NCI-H1417 treated with DMSO at 0.1 percent for 48 hours (cell line): ENCODE measurements at places on chromosomes 5 and 9.
A peak's percentile ranks its signal among the peaks of the same experiment; 100 is the strongest.

- no peak for DNase-seq
Measured at GRCh38 chr5:78903861-78904260, 81.2 kb downstream of the ARSB start.

GRCh38 chr5:103271570-103272289 is 13.2 kb downstream of the MACIR start:
- DNase-seq, result no peak

DNA sequence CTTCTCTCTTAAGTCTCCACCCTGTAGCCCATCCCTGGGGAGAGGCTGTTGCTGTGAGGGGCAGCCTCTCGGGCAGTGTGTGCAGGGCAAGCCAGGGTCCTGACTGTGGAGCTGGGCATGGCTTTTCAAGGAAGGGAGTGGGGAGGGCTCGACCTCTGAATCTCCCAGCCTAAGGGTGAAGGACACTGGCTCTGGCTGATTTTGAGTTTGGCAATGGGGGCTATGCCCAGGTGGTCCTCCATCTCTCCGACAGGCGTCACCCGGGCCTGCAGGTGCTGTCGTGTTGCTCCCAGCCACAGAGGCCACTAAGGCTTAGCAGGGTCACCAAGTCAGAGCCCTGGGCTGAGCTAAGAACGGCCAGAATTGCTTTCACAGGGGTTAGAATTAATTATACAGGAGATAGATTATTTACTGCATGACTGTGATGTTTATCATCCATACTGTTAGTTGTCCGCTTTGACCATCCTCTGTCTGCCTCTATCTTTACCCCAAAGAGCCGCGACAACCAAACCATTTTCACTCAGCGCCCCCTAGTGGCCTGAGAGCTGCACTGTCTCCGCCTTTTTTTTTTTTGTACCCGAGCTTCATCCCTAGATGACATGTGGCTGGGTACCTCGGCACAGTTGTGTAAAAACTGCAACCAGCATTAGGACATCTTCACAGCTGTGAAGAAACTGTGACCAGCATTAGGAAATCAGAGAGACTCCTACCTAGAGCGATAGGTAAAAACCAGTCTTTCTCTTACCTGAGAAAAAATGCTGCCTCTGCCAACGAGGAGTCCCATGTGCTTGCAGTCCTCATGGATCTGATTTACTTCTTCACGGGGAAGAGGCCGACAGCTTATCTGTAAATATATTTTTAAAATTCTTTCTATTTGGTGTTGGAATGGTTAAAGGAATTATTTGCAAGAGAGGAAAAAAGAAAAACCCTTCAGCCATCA is 44.5 kb downstream of the AGXT2 start:
- DNase-seq, result peak; percentile 56

GRCh38 chr5:57986761-57987341 is 473.0 kb downstream of the PLK2 start:
- no peak for DNase-seq

DNA sequence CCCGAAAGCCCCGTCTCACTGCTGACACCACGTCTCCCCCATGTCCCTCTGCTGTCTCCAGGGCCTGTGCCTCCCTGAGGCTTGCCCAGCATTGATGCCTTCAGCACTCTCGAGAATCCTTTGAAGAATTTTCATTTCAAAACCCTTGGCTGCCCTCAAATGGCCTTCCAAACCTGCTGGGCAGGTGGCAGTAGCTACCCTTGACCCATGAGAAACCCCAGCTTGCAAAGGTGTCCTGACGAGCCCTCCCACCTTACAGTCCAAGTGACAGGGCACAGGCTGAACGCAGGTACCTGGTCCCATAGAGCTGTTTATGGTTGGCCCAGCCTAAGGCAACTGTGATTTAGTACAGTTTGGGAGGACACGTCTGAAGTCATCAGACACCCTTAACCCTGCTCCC is 97.2 kb upstream of the SPIN1 start:
- no peak for DNase-seq

GRCh38 chr9:121075251-121076036 is 689 bp downstream of the CNTRL start:
- no peak for DNase-seq

DNA sequence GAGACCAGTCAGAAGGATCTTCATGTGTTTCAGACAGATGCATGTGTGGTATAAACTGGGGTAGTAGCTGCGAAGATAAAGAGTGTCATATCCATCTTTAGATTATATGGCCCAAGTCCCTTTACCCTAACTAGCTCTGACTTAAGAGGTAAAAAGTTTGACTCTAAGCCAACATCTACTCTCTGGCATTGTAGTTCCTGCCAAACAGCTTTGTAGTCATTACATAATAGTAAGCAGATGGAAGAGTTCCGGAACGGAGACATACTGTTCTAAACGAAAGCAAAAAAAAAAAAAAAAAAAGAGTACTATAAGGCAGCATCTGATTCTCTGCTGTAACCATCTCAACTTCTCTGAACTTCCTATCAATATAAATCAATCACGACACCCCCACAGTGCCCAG is 48.8 kb downstream of the CEMIP2 start:
- DNase-seq, result no peak

GRCh38 chr5:16883176-16883575 is 52.9 kb downstream of the MYO10 start:
- DNase-seq, result no peak

DNA sequence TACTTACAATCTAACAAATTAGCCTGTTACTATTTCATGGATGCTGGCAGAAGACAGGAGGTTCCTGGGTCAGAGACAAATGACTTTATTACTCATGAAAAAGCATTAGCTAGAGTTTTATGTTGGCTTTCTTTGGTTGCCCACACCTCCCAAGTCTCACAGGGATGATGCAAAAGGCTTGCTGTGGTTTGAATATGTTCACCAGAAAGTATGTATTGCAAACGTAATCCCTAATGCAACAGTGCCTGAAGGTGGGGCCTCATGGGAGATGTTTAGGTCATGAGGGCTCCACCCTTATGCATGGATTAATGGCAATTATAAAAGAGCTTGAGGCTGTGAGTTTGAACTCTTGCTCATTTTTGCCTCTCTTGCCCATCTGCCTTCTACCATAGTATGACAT is 28.5 kb downstream of the DPYSL3 start:
- no peak for DNase-seq

DNA sequence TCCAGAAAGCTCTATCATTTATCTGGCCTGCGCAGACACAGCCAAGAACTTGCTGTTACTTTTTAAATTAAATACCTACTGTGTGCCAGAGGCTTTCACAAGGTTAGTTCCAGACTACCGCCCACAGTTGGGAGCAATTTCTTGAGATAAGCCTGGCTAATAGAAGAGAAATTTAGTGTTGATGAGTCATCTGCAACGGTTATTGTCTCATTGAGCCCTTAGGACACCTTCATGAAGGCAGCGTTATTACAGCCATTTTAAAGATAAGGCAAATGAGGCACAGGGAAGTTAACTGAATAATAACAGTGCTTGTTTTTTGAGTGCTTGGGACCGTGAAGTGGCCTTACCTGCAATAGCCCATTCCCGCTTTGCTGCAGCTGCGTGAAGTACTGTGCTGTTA is 292.9 kb upstream of the MSX2 start:
- no peak for DNase-seq

GRCh38 chr5:16809395-16810207 is 126.5 kb downstream of the MYO10 start:
- DNase-seq, result no peak

DNA sequence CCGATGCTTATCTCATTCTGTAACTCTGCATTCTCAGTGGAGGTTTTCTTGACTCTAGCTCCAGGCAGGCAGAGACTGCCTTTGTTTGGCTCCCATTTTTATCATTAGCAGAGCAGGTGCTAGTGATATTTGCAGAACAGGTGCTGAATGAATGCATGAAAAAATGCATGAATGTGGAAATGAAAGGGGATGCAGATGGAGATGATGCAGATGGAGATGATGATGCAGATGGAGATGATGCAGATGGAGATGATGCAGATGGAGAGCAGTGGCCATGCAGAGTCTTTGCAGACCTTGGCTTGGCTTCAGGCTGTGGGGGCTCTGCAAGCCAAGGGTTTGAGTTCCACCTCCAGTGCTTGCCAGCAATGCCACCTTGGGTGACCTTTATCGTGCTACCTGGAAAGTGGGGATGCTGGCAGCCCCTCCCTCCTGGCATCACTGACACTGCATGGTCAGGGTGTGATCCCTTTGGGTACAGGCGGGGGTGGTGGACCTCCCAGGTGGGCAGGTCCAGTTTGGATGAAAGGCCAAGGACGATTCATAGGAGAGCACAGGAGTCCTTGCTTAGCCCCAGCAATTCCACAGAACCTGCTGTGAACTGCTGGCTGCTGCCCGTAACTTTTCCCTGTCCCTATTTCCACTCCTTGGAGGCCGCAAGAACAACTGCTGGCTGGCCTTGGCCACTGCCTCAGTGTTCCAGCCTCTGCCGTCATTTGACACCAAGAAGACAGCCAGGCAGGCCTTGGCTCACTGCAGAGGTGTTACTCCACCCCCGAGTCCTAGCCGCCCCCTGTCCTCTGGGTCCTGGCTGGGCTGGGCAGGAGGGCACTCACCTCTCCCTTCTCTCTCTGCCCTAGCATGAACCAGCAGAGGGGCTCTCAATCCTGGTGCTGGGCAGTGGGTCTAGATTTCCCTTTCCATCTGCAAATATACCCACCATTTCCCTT is 33.0 kb downstream of the ERGIC1 start:
- DNase-seq, result no peak

- no peak for DNase-seq
Measured at GRCh38 chr5:131992370-131992769, 19.1 kb downstream of the ACSL6 start.

GRCh38 chr9:34717996-34718614 is 8.2 kb upstream of the CCL21 start:
- DNase-seq, result no peak

DNA sequence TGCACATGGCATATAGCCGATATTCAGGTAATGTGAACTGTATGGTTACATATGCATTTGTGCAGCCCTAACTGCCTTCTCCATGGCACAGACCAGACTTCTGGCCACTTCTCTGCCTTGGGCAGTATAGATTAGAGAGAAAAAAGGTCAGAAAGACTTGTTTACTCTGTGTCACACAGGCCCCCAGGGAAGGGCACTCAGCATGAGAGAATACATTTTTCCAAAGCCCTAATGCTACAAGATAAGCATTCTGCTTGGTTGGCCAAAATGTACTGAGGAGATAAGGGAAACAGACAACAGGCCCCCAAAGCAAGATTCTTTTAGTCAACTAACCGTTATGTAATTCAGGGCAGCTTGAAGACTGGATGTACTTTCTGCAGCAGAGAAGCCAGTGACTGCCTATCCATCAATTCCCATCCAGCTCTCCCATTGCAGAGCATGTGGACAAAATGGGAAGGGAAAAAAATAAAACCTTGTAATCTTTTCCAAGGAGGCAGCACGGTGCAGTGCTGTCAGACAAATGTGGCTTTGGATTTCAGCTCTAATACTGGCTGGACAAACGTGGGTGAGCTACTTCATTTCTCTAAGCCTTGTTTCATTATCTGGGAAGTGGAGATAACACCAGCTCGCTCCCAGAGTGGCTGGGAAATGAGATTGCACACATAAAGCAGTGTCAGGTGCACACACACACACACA is 205.9 kb downstream of the NSG2 start:
- DNase-seq, result no peak

GRCh38 chr5:56696900-56697299 is 118.4 kb upstream of the MAP3K1 start:
- no peak for DNase-seq

- no peak for DNase-seq
Measured at GRCh38 chr5:74056107-74056788, 430.3 kb downstream of the ARHGEF28 start.

DNA sequence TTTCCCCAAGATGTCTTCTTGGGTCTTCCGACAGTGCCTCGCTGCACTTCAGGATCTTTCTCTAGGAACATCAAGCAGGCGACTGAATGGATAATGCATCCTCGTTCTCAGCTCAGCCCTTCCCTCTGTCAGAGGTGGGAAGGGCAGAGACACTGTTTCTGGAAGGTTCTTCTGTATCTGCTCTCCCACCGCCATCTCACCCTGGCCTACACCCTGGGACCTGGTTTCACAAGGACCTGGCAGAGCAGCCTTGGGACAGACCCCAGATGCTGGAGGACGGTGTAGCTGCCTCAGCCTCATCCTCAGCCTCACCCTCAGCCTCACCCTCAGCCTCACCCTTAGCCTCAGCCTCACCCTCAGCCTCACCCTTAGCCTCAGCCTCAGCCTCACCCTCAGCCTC is 18.5 kb downstream of the MRPL36 start:
- DNase-seq, result no peak

DNA sequence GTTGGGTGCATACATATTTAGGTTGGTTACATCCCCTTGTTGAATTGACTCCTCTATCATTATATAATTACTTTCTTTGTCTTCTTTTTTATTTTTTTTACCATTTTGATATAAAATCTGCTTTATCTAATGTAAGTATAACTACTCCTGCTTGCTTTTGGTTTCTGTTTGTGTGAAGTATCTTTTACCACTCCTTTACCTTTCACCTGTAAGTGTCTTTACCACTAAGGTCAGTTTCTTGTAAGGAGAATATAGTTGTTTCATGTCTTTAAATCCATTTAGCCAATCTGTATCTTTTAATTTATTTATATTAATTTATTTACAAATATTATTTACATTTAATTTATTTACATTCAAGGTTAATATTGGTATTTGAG is 33.0 kb downstream of the INSL4 start:
- DNase-seq, result no peak

- no peak for DNase-seq
Measured at GRCh38 chr5:168995024-168995423, 305.9 kb downstream of the SLIT3 start.

- DNase-seq, result no peak
Measured at GRCh38 chr9:121674952-121675351, 23.5 kb downstream of the DAB2IP start.

- DNase-seq, result no peak
Measured at GRCh38 chr5:109825450-109825849, 135.7 kb downstream of the MAN2A1 start.

DNA sequence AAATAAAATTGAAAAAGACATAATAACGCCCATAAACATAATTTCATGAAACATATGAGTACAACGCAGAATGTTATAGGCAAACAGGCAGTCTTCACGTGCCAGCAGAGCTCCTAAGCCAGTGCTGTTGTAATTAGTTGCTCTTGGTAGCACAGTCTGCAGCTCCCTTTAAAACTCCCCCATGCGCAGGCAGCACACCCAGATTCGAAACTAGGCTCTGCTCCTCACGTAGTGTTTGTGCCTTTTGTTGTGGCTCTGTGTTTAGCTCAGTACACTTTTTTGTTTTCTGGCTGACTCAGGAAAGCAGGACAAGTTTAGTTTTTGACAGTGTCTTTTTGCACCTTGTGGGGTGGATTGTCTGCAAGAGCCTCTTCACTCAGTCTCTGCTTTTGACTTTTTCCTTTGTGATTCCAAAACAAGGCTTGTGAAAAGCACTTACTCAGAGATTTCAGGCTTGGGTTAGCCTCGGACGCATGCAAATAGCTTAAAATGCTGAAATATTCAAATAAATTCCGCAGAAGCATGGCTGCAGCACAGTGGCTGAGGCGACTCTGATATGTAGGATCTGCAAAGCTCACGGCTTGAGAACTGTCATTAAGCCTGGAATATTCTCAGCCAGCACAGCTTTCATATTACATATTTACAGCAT is 113.6 kb downstream of the IRX1 start:
- DNase-seq, result no peak
